ENCODE measurements at places on chromosomes 3 and 15. TPM values are rescaled to one million over a fixed set of nuclear protein-coding genes. Genes with fewer than 3 reads are reported as not detected.

Gene CHCHD4
- total RNA-seq: 13.6 TPM

Gene FES
- 107 TPM for total RNA-seq

Gene ARPIN
- 14.8 TPM for total RNA-seq

Gene TIGIT
- total RNA-seq: not detected

Gene PLSCR5
- total RNA-seq: not detected

Gene KCNMB3
- total RNA-seq: 2.1 TPM

Gene CLDN16
- total RNA-seq: 2.5 TPM

Gene MEGF11
- total RNA-seq: 0.73 TPM

Gene PLA1A
- total RNA-seq: 7.8 TPM

Gene CPLX3
- not detected for total RNA-seq

Gene SPTBN5
- 15.0 TPM for total RNA-seq

Gene CTXN2
- total RNA-seq: not detected

Gene DYNC1LI1
- total RNA-seq: 38.4 TPM

Gene RAB8B
- 26.1 TPM for total RNA-seq

Gene GNAT1
- total RNA-seq: not detected

Gene MITF
- total RNA-seq: 6.1 TPM

Gene MAP2K5
- 7.2 TPM for total RNA-seq

Gene PGBD4
- 1.5 TPM for total RNA-seq

All from glomerular endothelial cell (primary cell).